ENCODE measurements at places on chromosomes 1 and 21.

GRCh38 chr1:14677292-14677971 lies 78.9 kb downstream of the KAZN start:
- DNase-seq, result no peak

GRCh38 chr21:44765231-44766013 lies 36.2 kb downstream of the UBE2G2 start:
- no peak for DNase-seq

GRCh38 chr1:223029985-223030769 lies 112.9 kb downstream of the TLR5 start:
- DNase-seq, result no peak

- DNase-seq, result no peak
Measured at GRCh38 chr21:19261731-19262376, 858.3 kb upstream of the TMPRSS15 start.

GRCh38 chr1:2547210-2548067 lies 8.7 kb upstream of the TNFRSF14 start:
- DNase-seq, result no peak

GRCh38 chr1:27872802-27873551 lies 633 bp downstream of the THEMIS2 start:
- DNase-seq, result peak; percentile 60

DNA sequence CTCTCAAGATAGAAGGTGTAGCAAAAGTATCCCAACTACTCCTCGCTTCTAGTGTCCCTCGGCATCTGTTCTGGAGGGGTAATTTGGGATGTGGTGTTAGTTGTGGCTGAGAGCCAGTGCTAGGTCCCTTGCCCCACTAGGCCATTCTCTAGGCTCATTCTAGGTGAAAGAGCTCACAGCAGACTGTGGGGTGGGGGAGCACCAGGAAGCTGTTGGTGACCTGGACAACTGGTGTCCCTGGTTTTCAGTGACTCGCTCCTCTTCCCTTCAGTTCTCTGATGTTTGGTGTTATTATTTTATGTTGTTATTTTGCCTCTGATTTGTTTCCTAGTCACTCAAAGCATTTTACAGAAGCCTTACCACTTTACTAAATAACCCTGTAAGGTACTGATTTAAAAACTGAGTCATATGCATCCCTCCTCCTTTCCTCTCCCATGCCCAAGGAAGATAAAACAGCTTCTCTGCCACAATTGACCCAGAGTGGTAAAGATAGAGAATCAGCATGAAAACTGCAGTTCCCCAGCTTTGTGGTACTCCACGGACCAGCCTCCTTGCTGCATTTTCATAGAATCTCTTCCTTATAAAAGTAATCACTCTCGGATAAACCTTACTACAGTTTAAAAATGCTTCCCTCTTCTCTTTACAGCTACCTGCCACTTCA lies 14.1 kb downstream of the DYRK3 start:
- DNase-seq, result no peak

DNA sequence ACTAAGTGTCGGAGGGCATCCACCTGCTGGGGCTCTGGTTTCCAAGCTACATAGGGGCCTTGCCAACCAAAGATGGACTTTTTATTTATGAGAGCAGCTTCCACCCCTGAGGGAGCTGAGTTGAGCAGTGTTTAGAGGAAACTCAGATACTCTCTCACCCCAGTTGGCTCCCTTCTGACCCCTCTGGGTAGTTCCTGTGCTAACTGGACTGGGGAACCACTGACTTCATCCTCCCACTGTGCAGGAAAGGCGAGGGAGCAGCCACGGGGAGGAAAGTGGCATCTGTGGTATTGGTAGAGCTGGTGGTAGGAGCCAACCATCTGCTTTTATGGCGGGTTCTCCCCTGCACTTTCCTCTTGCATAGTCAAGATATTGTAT lies 70.4 kb downstream of the MPZL1 start:
- no peak for DNase-seq

- DNase-seq, result no peak
Measured at GRCh38 chr21:46095083-46095719, 2.7 kb upstream of the COL6A2 start.

GRCh38 chr1:157156058-157156541 lies 17.9 kb upstream of the ETV3 start:
- DNase-seq, result peak; percentile 80

DNA sequence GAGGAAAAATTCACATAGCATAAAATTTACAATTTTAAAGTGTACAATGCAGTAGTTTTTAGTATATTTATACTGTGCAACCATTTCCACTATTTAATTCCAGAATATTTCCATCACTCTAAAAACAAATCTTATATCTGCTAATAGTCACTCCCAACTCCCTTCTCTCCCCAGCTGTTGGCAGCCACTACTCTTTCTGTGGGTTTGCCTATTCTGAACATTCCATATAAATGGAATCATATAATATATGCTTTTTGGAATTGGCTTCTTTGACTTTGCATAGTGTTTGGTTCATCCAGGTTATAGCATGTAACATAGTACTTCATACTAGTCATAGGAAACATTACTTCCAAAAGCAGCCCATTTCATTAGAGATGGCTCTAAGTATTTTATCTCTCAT lies 25.0 kb upstream of the TMEM39B start:
- no peak for DNase-seq

DNA sequence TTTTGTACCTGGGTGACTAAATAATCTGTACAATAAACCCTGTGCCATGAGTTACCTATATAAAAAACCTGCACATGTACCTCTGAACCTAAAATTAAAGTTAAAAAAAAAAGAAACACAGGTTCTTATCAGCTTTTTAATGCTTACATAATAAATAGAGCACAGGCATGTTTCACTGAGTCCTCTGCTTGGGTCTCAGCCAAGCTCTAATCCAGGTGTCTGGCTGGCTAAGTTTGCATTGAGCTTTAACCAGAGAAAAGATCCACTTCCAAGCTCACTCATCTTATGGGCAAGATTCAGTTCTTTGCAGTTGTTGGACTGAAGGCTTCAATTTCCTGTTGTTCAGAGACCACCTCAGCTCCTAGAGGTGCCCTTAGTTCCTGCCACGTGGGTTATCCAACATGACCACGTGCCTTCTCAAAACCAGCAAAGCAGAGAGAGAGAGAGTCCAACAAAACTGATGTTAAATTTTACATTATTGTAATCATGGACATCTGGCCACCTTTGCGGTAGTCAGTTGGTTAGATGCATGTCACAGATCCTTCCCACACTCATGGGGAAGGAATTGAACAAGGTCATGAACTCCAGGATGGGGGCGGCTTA lies 68.2 kb upstream of the TMPRSS2 start:
- no peak for DNase-seq

GRCh38 chr21:42505090-42505726 lies 8.4 kb upstream of the SLC37A1 start:
- no peak for DNase-seq

DNA sequence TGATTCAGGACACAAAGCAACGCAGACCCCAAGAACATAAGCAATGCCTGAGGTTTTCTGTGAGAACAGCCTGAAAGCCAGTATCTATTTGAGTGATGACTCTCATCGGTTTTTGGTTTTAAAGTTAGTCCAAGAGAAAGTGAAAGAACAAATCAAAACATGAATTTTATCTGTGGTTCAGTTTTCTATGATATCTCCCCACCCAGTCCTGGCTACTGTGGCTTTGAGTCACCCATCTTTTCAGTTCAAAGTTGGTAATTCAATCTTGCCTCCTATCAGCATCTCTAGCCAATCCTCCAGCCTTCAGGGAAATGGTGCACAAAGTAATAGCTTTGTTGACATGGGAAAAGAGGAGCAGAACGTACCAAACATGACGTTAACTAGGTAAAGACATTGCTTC lies 40.5 kb upstream of the KRTAP19-8 start:
- DNase-seq, result no peak

DNA sequence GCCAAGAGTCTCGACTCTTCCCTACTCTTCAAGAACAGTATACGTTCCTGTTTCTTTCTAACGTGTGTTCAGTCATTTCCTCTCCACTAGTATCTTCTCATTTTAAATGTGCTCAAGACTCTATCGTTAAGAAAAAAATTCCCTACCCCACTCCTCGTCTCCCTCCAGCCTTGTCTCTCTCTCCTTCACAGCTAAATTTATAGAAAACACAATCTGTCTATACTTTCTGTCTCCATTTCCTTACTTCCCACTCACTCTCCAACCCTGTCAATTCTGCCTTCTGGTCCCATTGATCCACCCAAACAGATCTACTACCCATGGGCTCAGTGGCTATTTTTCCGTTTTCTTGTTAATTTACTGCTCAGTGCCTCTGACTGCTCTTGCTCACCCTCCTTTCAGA lies 75.3 kb downstream of the CSMD2 start:
- DNase-seq, result no peak

DNA sequence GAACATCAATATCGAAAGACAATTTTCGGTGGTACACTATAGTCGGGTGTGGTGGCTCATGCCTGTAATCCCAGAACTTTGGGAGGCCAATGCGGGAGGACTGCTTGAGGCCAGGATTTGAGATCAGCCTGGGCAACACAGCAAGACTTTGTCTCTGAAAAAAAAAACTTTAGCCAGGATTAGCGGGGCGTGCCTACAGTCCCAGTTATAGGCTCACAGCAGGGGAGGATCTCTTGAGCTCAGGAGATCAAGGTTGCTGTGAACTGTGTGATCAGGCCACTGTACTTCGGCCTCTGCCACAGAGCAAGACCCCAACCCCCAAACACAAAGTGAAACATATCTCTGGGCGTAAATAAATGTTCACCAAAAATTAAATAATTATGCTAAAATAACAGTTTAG lies 1.6 kb downstream of the TADA1 start:
- DNase-seq, result no peak

DNA sequence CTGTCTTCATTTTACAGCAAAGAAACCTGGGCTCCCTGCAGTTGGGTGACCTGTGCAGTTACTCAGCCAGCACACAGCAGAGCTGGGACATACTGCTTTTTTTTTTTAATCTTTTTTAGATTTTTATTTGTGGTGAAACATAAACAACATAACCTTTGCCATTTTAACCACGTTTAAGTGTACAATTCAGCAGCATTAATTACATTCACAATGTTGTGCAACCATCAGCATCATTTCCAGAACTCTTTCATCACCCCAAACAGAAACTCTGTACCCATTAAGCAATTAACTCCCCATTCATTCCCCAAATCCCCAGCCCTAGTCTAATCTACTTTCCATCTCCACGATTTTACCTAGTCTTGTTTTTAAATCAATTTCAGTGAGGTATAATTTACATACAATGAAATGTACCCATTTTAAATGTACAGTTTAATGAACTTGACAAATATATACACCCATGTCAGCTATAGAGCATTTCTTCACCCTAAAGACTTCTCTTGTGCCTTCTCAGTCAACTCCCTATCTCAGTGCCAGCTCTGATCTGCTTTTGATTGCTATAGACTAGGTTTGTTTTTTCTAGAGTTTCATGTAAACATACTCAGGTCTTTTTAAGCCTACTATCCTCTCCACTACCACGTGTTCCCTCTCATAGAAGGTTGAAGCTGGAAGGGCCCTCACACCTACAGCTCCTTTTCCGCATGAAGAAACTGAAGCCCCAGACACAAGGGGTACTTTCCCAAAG lies 37.8 kb upstream of the C8B start:
- DNase-seq, result no peak

DNA sequence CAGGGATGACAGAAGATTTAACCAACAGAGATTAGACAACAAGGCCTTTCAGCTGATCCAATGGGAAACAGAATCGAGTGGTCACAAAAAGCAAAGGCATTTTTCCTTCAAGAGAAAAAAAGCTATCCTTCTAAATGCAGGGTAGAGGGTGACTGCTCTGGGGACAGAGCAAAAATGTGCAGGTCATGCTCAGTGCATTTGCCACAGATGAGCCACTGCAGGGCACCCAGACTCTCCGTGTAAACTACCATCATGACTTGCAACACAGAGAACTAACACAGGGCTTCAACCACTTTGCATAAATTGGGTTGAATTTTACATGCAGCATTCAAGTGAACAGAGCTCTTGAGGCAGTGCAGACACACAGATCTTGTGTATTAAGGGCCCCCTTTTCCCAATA lies 56.8 kb downstream of the PRKAB2 start:
- DNase-seq, result no peak

DNA sequence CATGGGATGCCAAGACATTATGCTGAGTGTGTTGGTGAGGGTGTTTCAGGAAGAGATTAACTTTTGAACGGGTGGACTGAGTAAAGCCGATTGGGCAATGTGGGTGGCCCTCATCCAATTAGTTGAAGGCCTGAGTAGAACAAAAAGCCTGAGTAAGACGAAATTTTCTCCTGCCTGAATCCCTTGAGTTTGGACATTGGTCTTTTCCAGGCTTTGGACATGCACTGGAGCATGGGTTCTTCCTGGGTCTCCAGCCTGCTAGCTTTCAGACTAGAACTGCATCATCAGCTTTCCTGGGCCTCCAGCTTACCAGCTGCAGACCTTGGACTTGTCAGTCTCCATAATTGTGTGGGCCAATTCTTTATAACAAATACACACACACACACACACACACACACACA lies 63.6 kb downstream of the NIBAN1 start:
- peak; percentile 20 for DNase-seq

DNA sequence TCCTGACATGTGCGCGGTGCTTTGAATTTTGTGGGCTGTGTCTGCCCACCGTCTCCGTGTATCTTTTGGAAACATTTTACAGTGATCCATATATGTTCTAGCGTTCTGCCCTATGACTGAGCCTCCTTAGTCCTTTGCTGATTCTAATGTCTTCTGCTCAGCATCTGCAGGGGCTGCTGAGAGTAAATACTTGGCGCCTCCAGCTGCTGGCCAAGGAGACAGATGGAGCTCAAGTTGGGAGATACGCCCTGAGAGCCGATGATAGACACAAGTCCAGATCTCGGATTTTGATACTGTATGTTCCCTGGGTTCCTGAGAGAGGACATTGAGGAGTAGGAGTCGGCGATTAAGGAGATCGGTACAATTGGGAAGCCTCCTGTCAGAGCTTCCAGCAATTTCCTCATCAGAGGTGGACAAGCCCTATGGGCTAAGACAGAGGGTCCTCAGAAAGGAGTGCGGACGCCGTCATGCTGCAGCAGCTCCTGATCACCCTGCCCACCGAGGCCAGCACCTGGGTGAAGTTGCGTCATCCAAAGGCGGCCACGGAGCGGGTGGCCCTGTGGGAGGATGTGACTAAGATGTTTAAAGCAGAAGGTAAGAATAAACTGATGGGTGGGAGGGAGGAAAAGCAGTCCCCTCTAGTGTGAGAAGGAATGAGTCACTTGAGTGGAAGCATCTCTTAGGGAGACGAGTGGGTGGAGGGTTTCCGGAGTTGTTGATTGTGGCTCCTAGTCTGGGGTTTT lies 390 bp downstream of the ZFP69B start:
- peak; percentile 88 for DNase-seq

DNA sequence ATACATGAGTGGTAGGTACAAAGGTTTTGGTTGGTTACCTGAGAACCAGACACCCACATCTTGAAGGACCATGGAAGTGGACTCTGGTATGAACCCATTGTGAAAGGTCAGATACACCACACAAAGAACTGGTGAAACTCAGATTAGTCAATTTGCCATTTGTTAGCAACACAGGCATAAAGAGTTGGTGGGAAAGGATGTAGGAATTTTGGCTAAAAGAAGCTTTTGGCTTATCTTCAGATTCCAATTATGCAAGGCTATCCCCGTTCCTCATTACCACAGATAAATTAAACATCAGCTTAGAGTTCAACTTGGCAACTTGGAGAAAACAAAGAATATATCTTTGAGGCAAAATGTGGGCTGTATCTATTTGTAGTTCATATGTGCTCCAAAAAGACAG lies 87.0 kb upstream of the IRF2BP2 start:
- no peak for DNase-seq
